ENCODE measurements at places on chromosomes 4 and X. TPM values are rescaled to one million over a fixed set of nuclear protein-coding genes. Genes with fewer than 3 reads are reported as not detected.
A peak's percentile ranks its signal among the peaks of the same experiment; 100 is the strongest.

GRCh38 chr4:25481648-25482047, 104.6 kb downstream of the ANAPC4 start:
- DNase-seq: no peak

BANK1 gene
- total RNA-seq: 0.81 TPM

DNA sequence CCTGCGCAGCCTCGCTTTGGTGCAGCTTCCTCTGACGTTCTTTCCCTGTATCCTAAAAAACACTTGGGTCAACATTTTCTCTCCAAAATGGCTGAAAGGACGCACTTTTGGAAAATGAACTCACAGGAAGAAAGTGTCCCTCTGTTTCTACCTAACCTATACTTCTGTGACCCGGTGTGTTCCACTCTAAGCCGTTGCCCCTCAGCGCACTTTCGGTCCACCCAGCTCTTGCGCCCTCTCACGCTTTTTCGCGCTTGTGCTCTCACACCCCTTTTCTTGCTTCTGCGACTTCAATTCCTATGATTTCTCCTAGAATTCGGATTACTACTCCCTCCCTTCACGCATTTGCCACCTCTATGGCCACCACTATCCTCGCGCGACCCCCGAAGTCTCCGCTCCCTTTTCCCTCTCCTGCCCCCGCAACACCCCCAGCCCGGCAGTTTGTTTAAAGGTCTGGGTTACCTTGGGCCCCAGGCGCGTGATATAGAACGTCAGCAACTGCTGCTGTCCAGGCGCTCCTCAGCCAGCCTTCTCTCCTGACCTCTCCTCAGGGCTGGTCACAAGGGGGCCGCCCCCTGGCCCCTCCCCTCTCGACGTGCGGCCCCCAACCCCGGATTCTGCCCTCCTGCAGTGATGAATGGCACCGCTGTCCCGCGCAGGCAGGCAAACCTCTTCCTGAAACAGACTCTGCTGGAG, at the start of gene USP51:
USP51 (minus strand) TSS at position 535 of the 696 bp plus-strand sequence. CDS start 909 bp downstream, outside the sequence.
- peak; percentile 82 for DNase-seq

SHROOM2 gene
- total RNA-seq: 3.0 TPM

GRCh38 chr4:99321241-99322191, at the start of gene ADH1B:
Gene ADH1B, minus strand, starts transcription at chr4:99321401. Its CDS starts 70 bp downstream, at chr4:99321331.
- DNase-seq: no peak

- DNase-seq: no peak
Measured at GRCh38 chr4:41296995-41297394, 40.3 kb downstream of the UCHL1 start.

GRCh38 chr4:8128100-8128856, 30.3 kb downstream of the ABLIM2 start:
- DNase-seq: no peak

MXRA5 gene
- total RNA-seq: 5.9 TPM

BST1 gene
- 5.3 TPM for total RNA-seq

- peak; percentile 89 for DNase-seq
Measured at GRCh38 chrX:106802388-106803275, at the start of gene TBC1D8B. Gene TBC1D8B, plus strand, starts transcription at chrX:106802673. Its CDS starts 181 bp downstream, at chrX:106802854.

- DNase-seq: no peak
Measured at GRCh38 chrX:46433892-46434291, 111.3 kb downstream of the ZNF674 start.

GPM6B gene
- 24.9 TPM for total RNA-seq

TLR10 gene
- total RNA-seq: under 0.01 TPM

CCDC160 gene
- 0.82 TPM for total RNA-seq

DNA sequence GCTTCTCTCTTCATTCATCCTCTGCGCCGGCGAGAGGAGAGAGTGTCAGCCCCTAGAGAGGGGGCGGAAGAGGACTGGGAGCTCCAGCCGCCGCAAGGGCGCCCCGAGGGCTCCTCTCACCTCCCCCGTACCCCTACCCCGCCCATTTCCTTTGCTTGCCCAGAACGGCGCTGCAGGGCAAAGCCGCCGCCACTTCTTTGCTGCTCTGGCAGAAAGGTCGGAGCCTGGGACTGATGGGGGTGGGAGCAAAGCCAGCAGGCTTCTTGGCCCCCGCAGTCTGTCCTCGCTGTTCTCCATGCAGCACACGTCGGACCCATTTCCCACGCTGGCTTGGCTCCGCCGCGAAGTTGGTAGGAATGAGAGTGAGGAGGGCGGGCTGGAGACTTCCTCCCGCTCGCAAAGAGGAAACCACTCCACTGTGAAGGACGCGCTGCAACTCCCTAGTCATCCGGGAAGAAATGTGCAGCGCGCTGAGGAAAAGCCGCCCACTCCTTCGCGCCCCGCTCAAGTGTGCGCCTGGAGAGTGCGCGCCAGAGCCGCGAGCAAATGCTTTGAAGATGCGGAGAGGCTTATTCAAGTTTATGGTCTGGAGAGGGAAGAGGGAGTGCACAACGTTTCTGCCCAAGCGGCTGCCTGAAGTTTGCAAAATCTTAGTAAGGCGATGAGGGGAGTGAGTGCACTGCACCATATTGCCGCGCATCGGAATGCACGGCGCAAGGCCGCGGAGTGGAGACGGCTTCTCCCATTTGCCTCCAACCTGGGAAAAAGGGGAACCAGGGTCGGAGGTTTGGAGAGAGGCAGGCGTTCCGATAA, 2.8 kb upstream of the PCDH7 start:
- DNase-seq: peak; percentile 70

DNA sequence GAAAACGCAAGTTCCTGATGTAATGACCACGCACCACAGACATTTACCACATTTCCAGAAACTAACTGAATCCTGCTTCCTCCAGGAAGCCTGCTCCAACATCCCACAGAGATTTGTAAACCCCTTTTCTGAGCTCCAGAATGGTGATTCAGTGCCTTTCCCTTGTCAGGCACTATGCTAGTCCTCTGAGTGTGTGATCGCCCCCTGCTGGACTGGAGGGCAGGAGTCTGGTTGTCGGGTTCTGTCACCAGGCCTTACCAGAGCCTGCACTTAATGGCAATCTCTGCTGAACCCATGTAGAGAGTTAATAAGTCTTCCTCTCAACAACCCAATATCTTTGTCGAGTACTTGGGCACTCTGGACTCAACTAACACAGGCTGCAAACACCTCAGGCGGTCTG, 14.5 kb upstream of the KDM5C start:
- no peak for DNase-seq

MGAT4D gene
- not detected for total RNA-seq

DNA sequence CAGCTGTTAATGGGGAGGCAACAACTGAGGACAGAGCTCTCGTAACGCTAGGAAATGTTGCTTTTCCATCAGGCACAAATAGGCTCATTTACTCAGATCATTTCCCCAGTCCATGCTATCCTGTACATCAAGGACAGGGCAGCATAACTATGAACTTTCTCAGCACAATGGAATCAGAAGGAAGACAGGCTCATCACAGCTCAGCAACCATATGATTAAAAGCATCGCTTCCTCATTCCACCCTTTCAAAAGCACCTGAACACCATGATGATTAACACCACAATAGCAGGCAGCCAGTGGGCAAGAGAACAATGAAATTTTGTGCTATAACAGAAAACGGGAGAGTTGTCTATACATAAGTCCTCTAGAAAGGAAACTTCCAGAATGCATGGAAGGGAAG, 297.8 kb downstream of the ZNF674 start:
- no peak for DNase-seq

MSANTD1 gene
- 0.36 TPM for total RNA-seq

PHEX gene
- 0.83 TPM for total RNA-seq

AMOT gene
- total RNA-seq: 19.3 TPM

DNA sequence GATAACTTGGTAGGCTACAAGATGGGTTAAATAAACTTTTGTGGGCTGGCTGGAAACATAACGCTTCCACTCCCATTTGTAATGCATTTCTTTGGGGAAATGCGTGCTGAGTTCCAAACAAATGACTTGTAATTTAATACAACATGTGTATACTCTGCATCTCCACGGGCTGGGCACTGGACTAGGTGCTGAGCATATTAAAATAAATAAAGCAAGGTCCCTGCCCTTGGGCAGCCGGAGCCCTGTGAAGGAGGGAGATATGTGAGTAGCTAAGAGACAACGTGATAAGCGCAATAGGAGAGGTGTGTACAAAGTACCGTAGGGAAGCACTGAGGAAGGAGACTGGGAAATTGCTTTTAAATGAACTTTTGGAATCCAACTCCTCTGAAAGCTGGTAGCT, 147.2 kb upstream of the RBPJ start:
- no peak for DNase-seq

DNA sequence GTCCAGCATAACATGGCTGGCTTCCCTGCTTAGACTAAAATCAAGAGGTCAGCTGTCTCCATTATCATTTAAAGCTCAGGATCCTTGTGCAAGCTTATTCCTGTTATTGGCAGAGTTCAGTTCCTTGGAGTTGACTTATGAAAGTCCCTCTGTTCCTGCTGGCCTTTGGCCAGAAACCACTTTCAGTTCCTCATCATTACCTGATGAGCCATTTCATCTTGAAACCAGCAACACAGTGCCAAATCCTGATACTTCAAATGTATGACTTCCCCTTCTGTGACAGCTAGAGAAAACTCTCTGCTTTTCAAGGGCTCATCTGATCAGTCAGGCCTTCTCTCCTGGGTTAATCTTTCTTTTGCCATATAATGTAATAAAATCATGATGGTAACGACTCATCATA, 110.6 kb upstream of the FSTL5 start:
- DNase-seq: peak; percentile 72

- no peak for DNase-seq
Measured at GRCh38 chr4:168979338-168979737, 30.7 kb downstream of the CBR4 start.

VEGFC gene
- total RNA-seq: 4.3 TPM

GSX2 gene
- total RNA-seq: not detected

- no peak for DNase-seq
Measured at GRCh38 chr4:94728056-94728766, 29.5 kb upstream of the BMPR1B start.

POU3F4 gene
- not detected for total RNA-seq

GLRA2 gene
- 1.1 TPM for total RNA-seq

All from sigmoid colon (tissue), 7 donors.